ENCODE measurements at places on chromosomes 3 and 15.

DNA sequence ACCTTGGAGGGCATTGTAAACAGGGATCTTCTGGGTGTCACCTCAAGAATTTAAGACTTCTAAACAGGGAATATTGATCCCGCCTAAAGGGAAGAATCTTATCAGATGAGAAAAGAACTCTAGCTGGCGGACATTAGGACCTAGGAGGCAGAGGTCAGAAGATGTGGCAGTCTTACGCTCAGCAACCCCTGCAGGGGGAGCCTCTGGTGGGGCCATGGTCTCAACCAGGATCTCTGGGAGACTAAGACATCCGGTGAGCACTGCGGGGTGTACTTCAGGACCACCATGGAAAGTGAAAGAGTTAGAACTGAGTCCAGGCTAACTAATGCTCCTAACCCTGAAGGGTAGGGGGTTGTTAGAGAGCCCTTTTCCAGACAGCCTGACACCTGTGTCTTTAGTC is 295.2 kb downstream of the VGLL3 start:
- no peak for DNase-seq

DNA sequence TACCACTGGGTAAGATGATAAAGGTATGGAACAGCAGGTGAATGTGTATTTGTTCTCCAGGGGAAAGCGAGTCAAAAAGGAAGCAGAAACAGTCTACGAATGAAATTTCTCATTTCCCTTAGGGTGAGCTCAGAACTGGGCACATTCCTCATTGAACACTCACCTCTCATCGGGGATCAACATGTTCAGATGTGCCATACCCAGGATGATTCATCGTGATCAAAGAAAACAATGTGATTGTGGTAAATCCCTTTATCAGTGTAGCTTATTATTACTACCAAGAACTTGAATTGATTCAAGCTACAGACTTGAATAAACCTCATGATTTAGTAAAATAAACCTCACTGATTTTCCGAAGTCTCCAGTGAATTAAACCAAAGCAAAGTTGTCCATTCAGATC is 72.1 kb downstream of the GJD2 start:
- no peak for DNase-seq

DNA sequence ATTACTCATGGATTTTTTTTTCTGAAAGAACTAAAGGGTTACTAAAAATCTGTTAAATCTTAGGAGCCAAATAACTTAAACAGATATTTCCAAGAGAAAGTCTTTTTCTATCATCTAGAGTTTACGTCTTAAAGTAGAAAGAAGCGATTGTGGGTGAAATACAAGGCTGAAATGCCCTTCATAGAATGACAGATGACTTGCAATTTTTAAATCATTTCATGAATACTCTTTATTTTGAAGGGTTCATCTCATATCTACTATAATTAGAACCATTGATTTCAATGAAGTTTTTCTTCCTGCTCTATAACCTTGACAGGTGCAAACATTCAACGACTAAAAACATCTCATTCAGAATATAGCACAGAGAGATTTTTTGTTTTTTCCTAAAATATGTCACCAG is 217.0 kb downstream of the GABRB3 start:
- no peak for DNase-seq

GRCh38 chr3:192923731-192924130 is 6.1 kb upstream of the MB21D2 start:
- no peak for DNase-seq

GRCh38 chr3:98587654-98588053 is 5.8 kb downstream of the CPOX start:
- DNase-seq: no peak

DNA sequence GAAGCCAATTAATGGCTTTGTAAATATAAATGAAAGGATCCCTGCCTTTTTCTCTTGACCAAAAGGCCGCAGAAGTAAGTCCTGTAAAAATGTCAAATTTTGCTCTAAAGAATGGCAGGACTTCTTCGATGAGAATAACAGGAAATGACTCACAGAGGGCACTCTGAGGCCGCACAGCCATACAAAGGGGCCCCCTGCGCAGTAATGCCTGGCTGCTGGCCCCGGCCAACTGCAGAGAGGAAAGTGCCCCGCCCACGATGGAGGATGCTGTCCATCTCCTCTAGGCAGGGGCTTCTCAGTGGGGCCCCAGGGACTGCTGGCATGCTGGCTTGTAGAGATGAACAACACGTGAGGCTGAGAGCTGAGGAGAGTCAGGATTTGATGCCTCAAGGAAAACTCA is 18.1 kb upstream of the SCN10A start:
- no peak for DNase-seq

DNA sequence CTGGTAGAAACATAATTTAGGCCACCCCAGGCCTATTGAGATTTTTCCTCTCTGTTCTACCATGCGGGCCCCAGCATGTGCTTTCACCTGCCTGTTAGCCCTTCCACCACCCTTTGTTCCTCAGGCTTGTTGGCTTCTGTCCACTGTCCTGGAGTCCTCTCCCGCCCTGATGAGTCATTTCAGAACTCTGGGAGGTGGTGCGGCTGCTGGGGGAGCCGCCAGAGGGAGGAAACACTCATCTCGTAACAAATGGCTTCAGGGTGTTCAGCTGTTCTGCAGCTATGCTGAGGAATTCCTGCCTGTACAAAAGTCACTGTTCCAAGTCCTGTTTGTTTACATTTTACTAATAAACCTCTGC is 36.3 kb downstream of the LRTM1 start:
- no peak for DNase-seq

DNA sequence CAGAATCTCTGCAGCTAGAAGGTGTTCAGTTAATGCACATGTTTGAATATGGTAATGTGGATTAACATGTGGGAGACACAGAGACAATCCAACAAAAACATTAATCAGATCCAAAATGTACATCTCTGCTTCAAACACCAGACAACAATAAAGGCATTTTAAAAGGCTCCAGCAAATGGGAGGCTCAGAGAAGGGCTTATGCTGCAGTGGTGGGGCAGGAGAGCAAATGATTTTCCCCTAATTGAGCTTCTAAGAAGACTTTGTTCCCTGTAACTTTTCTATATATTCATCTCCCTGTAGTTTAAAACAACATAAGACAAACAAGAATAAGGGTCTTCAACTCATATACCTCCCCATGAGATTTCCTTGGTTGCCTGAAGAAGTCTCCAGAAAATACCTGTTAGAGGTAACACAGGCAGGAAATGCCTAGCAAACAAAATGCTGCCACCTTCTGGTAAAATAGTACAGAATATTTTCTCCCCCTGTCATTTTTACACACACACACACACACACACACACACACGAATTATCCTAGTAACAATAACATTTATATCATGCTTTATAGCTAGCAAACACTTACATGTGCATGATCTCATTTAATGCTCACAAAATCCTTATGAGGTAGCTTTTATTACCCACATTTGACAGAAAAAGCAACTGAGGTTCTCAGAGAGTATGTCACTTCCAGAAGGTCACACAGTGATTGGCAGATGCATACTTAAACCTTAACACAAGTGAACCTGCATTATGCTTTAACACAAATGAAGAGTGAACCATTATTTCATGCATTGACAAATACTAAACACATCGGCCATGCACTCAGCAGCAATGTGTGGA is 123.4 kb upstream of the MB21D2 start:
- no peak for DNase-seq

DNA sequence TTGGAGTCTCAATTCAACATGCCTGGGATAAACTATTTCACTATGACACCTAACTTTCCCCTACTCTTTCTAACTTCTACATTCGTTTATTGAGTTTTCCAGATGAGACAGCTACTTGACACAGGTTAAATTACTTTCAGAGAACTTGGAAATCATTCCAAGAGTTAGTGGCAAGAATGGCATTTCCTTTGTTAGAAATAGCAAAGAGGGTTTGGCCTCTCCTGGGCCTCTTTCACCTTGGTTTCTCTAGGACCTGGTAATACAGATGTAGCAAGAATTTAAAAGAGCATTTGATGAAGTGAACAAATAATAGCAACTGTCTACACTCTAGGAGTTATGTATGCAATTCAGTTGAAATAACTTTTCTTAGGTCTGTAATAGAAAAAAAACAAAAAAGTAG is 748.9 kb downstream of the MECOM start:
- DNase-seq: no peak

DNA sequence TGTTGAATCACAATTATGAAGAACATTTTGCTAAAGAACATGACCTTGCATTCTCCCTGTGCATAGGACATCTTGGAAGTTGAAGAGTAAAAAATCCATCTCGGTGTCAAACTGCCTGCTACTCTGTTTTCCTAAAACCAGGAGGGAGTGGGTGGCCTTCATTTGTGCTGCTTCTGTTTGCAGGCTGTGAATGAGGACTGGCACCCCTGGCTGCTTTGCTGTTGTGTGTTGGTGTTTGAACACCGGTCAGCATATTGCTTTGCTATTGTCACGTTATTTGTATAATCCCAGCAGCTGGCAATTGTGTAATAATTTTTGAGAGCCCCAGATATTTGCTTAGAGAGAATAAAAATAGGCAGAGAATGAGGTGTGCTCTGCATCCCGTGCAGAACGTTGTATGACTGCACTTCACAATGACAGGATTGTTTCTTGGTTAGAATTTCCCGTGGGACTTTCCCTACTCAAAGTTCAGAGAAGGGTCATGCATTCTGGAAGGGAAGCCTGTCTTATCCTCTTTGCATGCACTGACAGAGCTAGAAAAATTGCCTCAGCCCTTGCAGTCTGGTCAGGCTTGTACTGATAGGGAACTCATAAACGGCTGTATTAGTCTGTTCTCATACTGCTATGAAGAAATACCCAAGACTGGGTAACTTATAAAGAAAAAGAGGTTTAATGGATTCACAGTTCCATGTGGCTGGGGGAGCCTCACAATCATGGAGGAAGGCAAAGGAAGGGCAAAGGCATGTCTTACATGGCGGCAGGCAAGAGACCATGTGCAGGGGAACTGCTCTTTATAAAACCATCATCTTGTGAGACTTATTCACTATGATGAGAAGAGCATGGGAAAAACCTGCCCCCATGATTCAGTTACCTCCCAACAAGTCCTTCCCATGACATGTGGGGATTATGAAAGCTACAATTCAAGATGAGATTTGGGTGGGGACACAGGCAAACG is 16.3 kb downstream of the SV2B start:
- no peak for DNase-seq

- no peak for DNase-seq
Measured at GRCh38 chr3:57097536-57097935, 37.1 kb downstream of the SPATA12 start.

DNA sequence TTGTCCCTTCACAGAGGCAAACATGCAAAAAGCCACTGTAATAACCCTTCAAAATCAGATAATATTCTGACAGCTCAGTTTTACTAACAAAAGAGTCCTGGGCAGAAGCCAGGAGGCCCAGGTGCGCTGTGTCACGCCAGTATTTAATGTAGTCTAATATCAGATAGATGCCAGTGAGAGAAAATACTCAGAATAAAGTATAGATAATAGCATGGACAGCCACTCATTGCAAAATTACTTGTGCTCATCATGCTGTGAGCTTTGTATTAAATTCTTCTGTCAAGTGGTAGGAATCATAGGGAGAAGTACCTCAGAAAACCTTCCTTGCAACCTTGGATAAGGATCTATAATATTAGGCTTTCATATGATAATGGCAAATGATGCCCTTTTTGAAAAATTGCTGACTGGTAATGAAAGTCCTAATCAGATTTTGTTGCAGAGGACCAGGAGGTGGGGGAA is 1154.3 kb downstream of the ROBO1 start:
- DNase-seq: no peak

DNA sequence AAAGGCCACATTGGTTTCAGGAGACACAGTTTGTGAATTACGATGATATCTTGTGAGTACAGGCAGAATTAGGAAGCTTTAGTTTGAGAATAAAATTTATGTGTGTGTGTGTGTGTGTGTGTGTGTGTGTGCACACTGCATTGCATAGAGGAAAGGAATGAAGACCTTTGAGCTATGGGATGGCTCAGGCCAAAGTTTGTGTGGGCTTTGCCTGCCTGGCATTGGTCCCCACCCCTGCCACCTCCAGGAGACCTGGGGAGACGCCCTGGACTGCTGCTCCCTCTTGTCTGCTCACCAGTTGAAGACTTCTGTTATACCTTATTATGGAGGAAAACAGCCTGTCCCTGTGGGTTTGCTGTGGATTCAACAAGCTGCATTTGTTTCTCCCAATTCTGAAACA is 37.2 kb downstream of the TIGIT start:
- DNase-seq: no peak

GRCh38 chr15:70152070-70152480 is 54.4 kb upstream of the TLE3 start:
- no peak for DNase-seq

DNA sequence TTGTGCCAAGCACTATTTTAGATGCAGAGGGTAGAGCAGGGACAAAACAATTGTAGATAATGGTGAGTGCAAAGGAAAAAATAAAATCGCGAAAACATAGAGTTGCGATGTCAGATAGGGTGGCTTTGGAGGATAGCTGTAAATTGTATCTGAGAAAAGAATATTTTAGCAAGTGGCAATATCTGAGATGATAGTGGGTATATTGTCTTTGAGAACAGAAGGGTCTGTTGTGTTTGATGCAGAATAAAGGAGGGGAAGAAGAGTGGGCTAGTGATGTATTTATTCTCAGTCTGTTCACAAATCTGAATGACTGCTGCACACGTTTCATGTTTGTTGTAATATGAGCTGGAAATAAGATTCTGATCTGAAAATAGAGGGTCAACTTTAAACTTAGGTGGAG is 396.8 kb downstream of the CADM2 start:
- DNase-seq: no peak

- no peak for DNase-seq
Measured at GRCh38 chr3:52535411-52536111, 844 bp upstream of the UQCC5 start.

- DNase-seq: no peak
Measured at GRCh38 chr3:194705761-194706160, 20.1 kb downstream of the FAM43A start.

- no peak for DNase-seq
Measured at GRCh38 chr3:62229908-62230307, 143.4 kb downstream of the FEZF2 start.

- no peak for DNase-seq
Measured at GRCh38 chr3:133833267-133833666, 27.7 kb downstream of the SRPRB start.

DNA sequence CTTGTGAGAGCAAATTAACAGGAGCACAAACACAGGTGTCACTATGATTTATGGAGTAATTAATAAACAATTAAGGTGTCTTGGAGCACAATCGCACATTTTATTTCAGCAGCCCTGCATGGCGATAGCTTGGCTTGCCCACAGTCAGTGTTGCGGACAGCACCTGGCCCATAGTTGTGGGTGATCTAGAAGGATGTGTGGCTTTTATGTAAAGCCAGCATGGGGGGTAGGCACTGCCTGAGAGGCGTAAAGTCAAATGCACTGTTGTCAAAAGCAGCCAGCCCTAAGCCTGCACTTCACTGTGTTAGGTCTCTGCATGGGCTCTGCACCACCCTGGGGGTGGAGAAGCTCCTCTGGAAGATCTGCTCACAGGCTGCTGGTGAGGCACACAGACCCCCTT is 177.4 kb upstream of the PPP2R3A start:
- no peak for DNase-seq

- no peak for DNase-seq
Measured at GRCh38 chr3:147943265-147943945, 534.2 kb downstream of the ZIC1 start.

DNA sequence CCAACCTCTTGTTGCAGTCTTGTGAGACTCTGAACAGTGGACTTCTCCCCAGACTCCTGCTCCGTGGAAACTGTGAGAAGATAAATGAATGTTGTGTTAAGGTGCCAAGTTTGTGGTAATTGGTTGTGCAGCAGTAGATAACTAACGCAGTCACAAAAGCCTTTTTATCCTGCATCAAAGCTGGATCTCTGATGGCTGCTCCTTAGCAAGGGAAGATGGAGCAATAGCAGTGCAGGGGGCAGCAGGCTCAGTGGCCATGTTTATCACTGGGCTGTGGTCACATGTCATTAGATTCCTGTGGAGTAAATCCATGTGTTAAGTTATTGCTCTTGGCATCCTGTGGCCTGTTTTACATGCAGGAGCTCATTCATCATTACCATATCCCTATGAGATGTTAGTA is 13.5 kb downstream of the CMTM7 start:
- DNase-seq: no peak
